Fibroblast of the aortic adventitia (primary cell): ENCODE measurements at places on chromosomes 4 and X.

- no peak for DNase-seq
Measured at GRCh38 chrX:96764864-96765263, 80.2 kb downstream of the DIAPH2 start.

DNA sequence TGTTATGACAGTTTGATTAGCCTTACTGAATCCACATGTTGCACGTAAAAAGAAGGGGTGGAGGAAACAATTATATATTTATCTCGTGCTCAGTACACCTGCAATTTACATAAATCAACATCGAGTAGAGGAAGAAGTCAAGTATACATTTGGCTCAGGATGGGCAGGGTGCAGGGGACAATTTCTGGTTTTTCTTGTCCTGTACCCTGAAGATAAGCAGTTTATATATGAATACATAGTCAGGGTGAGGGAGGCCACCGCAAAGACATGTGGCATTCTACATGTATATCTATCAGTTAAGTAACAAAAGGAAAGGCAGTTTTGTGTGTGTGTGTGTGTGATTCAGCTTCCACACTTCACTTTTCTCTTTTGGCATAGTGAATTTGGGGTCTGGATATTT lies 11.1 kb upstream of the EREG start:
- DNase-seq: no peak

- DNase-seq: no peak
Measured at GRCh38 chr4:79854856-79855502, 218.1 kb downstream of the ANTXR2 start.

- no peak for DNase-seq
Measured at GRCh38 chrX:30799327-30799726, 89.7 kb downstream of the TAB3 start.

GRCh38 chrX:48700951-48701653 lies 4.6 kb downstream of the SUV39H1 start:
- DNase-seq: peak; percentile 69

- no peak for DNase-seq
Measured at GRCh38 chr4:112823606-112824005, 186.7 kb downstream of the LARP7 start.

DNA sequence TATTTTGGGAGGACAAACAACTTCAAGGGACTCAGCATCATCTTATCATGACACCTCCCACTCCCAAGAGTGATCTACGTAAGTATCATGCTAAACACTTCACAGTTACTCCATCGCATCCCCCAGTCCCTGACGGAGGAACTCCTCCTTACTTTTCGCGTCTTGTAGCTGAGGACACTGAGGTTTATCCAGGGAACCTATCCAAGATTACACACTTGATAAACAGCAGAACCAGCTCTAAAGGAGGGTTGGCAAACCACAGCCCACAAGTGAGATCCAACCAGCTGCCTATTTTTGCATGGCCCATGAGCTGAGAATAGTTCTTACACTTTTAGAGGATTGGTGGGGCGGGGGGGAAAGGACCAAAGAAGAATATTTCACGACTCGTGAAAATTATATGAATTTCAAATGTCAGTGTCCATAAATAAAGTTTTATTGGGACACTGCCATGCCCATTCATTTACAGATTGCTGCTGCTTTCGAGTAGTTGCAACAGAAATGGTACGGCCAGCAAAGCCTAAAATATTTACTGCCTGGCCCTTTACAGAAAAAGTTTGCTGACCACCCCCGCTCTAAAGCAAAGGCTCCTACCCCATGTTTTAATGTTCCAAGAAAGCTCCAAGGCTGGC lies 47.8 kb downstream of the SEPSECS start:
- no peak for DNase-seq

GRCh38 chr4:189299706-189300105 lies 641.0 kb upstream of the FRG1 start:
- DNase-seq: no peak

GRCh38 chr4:96145601-96146000 lies 305.7 kb downstream of the PDHA2 start:
- DNase-seq: no peak

DNA sequence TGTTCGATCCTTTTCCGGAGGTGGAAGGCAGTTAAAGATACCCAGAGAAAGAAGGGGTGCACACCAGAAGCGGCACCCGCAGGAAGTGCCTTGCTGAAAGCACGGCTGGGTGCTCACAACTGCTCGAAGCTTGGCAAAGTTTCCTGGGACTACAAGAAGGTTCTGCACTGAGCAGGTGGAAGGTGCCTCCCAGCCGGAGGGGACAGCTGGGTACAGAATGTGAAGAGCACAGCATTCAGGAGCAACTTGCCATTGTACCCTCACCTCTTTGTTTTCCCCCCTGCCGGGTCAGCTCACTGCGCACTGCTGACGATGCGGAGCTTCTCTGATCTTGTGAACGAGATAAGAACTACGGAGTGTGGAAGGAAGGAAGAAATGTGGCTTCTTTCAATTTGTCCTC lies 289.2 kb downstream of the FBXW7 start:
- no peak for DNase-seq
